ENCODE measurements at places on chromosomes 16 and 17. TPM values are rescaled to one million over a fixed set of nuclear protein-coding genes. Genes with fewer than 3 reads are reported as not detected.

GRCh38 chr17:40072040-40072734 is 9.4 kb downstream of the THRA start:
- peak; percentile 75 for DNase-seq

GRCh38 chr17:59074494-59074893 is 32.2 kb downstream of the TRIM37 start:
- DNase-seq: no peak

GRCh38 chr17:22512506-22512905 is 820.2 kb downstream of the KCNJ18 start:
- DNase-seq: no peak

DNA sequence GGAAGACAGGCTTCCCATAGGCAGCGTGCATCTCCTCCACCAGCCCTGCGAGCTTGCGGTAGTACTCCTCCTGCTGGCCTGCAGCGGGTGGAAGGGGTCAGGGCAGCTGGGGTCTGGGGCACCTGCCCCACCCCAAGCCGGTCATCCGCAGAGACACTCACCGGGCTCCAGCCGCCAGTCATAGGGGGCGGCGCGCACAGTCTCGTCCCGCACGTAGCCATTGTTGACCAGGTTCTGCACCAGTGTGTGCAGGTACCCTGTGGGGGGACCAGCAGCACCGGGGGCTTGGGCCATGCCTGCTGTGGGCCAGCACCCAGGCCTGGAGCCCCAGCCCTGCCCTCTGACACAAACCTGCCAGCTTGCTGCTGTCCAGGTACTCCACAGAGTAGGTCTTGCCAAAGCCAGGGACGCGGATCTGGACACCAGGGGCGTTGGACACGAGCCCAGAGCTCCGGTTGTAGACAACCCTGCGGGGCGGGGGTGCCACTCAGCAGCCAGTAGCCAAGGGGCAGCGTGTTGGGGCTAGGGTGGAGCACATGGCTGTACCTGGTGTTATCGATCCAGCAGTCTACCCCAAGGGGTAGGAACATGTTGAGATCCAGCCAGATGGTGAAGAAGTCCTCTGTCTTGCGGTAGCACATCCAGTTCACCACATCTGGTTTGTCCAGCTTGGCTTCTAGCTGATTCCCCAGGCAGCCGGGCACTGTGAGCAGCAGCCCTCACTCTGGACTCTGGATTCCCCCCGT is 1.2 kb downstream of the LCAT start:
- peak; percentile 70 for DNase-seq

STX1B gene
- total RNA-seq: 1.6 TPM
